ENCODE measurements at places on chromosomes 2 and 18.
A peak's percentile ranks its signal among the peaks of the same experiment; 100 is the strongest.

DNA sequence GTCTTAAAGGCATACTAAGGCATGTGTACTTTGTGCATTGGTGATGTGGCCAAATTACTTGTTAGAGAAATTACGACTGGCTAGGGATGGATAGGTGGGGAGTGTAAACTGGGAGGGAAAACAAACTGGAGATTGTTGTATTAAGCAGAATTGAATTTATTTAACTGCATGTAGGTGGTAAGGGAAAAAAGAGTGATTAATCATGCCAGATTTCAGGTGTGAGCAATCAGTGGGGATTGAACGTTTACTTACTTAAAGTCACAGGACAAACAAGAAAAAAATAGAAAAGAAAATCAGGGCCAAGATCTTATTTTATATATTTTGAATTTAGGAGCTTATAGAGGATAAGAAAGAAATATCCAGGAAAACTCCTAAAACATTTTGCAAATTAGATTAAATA is 88.6 kb downstream of the GULP1 start:
- DNase-seq, result no peak

- DNase-seq, result peak; percentile 67
Observed at GRCh38 chr2:8636721-8637636, 44.9 kb upstream of the ID2 start.

DNA sequence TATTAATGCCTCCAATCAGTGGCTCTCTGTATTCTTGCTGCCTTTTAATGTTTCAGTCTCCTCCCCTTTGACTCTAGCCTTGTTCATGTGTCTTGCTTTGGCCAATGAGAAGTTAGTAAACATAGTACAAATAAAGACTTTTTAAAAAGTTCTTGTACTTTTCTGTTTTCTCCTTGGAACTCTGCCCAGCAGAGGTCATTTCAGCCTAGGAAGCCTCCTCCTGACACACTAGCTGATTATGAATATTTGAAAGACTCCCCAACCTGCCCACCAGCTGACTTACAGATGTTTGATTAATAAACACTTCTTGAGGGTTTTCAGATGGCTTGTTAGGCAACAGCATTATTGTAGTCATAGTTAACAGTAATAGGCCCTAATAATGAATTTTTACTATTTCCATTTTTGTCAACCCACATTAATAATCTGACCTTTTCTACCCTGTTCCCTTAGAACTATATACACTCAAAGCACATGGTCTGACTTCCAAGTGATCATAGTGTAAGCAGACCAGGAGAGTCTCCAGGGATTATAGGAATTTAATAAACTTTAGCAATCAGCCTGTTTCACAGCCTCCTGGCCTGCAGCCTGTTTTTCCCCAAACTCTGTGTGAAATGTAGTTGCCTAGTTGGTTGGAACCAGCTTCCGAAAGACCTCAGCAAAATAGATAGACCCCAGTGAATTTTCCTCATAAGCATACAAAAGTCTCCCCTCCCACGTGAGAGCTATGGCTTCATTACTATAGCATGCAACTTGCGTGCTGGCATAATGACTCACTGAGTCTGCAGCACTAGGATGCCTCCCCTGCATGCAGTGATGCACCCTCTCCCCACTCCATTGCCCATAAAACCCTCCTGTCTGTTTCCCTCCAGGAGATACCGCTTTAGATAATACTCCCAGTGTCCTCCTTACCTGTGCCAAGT is 670.7 kb upstream of the ZNF804A start:
- DNase-seq, result peak; percentile 71

DNA sequence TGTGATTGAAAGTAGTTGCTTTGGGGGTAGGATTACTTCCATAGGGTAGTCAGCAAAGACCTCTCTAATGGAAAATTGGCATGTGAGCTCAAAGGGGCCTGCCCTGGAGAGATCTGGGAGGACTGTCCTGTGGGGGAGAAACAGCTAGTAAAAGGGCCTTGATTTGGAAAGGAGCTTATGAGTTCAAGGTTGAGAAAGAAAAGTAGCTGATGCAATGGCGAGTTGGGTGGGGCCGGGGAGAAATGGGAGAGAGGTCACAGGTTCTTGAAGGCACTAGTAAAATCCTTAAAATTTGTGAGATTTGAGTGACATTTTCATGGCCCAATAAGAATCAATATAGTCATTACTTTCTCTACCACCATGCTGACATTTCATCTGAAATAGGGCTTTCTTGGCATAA is 82.0 kb upstream of the CCDC195 start:
- DNase-seq, result no peak
